ENCODE measurements at places on chromosomes 4 and X. TPM values are rescaled to one million over a fixed set of nuclear protein-coding genes. Genes with fewer than 3 reads are reported as not detected.

- no peak for DNase-seq
These were observed 35.8 kb upstream of the USP46 start for GRCh38 chr4:52694936-52695335.

GRCh38 chr4:177505171-177505615 lies 63.0 kb upstream of the AGA start:
- no peak for DNase-seq

GRCh38 chr4:169079942-169080827 lies 70.1 kb upstream of the CBR4 start:
- no peak for DNase-seq

GRCh38 chr4:8303081-8303480 lies 33.5 kb downstream of the HTRA3 start:
- DNase-seq = no peak

- peak; percentile 54 for DNase-seq
These were observed 36.3 kb downstream of the ATXN3L start for GRCh38 chrX:13283512-13283911.

- no peak for DNase-seq
These were observed 157.4 kb upstream of the PDE5A start for GRCh38 chr4:119785963-119786362.

DNA sequence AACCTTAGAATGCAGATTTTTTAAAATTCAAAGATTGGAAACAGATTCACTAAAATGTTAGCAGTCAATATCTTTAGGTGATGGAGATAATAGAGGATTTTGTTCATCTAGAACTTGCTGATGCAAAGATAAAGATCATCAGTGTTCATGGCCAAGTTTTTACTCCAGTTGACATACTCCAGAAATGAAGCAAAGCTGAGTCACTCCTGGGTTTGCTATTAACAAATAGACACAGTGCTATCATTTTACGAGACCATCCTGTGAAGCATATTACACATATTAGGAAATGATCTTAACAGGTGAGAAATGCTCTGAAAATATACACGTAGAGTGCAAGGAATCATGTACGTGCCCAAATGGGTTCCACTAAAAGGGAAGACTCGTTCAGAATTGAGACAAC lies 170.6 kb upstream of the FAM9B start:
- DNase-seq = no peak

DNA sequence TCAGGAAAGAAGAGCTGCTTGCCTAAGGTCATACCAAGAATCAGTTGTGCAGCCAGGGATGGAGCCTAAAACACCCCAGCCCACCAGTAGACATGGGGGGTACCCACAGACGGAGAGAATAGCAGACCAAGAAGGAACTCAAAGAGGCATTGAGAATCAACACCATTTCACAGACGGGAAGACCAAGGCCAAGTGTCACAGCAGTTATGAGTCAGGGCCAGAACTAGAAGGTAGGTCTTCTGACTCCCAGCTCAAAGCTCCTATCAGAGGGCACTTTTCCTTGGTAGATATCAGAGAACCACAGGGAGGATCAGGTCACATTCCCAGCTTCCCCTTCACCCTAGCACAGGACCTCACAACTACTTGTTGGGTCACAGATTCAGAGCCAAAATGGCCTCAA lies 14.5 kb downstream of the OTUD5 start:
- no peak for DNase-seq

GRCh38 chrX:120145295-120145925 lies 13.0 kb upstream of the RHOXF2 start:
- no peak for DNase-seq

GRCh38 chr4:155609455-155610059 lies 57.1 kb upstream of the GUCY1A1 start:
- DNase-seq = no peak

- DNase-seq = no peak
These were observed 497.6 kb downstream of the CCSER1 start for GRCh38 chr4:90624781-90625180.

GRCh38 chrX:143648705-143649104 lies 12.8 kb upstream of the SLITRK4 start:
- DNase-seq = no peak

- peak; percentile 12 for DNase-seq
These were observed 62.8 kb upstream of the EGFL6 start for GRCh38 chrX:13506574-13506973.

DNA sequence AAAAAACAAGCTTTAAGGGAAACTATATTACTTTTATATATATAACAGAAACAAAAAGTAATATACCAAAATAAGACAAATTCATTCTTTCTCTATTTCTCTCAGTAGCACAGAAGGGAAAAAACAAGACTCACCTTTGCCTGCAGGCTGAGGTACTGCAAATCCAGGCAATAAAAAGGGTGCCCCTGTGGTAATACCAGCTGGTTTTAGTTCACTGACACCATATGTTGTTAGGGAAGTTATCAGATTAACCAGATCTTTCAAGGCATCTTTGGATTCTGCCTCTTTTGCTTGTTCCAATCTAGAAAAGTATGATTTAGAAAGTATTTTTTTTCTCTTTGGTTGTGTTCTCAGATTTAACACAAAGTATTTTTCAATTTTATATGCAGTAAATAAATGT lies 139.8 kb downstream of the WDFY3 start:
- no peak for DNase-seq

- no peak for DNase-seq
These were observed 1066.0 kb downstream of the GLUD2 start for GRCh38 chrX:122113376-122113775.

DNA sequence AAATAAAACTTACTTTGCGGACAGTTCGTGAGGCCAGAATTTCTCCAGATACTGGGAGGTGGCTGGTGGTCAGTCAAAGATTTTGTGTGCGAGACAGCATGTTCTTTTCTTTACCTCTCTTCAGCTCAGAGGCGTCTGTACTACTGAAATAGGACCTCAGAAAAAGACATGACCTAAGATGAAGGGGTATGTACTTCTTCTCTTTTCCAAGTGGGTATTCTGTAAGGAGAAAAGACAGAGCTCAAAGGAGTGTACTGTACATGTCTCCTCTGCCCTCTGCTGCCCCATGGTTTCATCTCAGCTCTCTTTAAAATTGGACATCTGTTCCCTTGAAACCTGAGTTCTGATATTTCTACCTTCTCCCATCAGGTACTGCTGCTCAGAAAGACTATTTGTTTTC lies 38.1 kb downstream of the SEPTIN11 start:
- no peak for DNase-seq

DNA sequence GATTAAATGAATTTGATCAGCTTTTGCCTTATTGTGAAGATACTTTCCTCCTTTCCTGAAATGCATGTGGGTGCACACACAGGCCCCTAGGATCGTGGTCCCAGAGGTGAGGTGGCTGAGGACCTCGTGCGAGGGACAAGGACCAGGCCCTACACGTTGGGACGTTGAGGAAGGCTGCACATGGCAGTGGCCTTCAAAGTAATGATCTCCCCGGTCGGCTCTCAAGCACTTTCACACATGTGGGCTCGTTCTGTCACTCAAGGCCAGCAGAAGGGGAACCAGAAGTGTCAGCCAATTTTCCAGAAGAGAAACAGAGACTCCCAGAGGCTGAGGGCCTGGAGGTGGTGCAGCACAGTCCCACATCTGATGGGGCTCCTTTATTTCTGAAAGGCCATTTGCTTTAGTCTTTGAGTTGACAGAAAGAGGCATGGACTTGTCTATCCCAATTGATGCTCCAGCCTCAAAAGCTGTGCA lies 196.8 kb downstream of the AFAP1 start:
- no peak for DNase-seq

- DNase-seq = no peak
These were observed 52.5 kb downstream of the LNX1 start for GRCh38 chr4:53538756-53539155.

DNA sequence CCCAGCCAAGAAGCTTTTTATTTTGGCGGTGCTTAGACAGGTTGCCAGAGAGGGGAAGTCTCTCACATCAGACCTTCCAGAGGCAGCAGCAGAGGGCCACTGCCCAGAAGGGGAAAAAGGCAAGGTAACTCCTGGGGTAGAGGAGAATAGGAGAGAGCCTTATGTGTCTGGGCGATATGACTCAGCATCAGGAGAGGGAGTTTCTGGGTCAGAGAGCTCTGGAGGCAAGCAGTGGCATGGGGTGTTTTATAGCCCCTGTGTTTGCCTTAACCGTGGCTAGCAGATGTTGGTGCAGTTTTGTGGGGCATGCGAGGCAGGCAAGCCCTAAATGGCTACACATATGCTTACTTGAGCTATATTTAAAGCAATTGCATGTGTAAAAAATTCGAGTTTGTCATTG lies 8.3 kb upstream of the ZXDB start:
- no peak for DNase-seq

EDA2R gene
- 7.6 TPM for total RNA-seq

ETDA gene
- not detected for total RNA-seq

CYSLTR1 gene
- total RNA-seq = 0.64 TPM

CCKAR gene
- not detected for total RNA-seq

DRP2 gene
- 1.3 TPM for total RNA-seq

TBX22 gene
- not detected for total RNA-seq

KCND1 gene
- 0.78 TPM for total RNA-seq

S100G gene
- not detected for total RNA-seq

FAM47E gene
- total RNA-seq = not detected

C4orf51 gene
- total RNA-seq = not detected

STATH gene
- total RNA-seq = not detected

F11 gene
- total RNA-seq = not detected

CCNA2 gene
- 24.0 TPM for total RNA-seq

TMPRSS11B gene
- total RNA-seq = not detected
